CD8-positive, alpha-beta T cell (primary cell): ENCODE measurements at places on chromosomes 2 and 18. TPM values are rescaled to one million over a fixed set of nuclear protein-coding genes. Genes with fewer than 3 reads are reported as not detected.

DNA sequence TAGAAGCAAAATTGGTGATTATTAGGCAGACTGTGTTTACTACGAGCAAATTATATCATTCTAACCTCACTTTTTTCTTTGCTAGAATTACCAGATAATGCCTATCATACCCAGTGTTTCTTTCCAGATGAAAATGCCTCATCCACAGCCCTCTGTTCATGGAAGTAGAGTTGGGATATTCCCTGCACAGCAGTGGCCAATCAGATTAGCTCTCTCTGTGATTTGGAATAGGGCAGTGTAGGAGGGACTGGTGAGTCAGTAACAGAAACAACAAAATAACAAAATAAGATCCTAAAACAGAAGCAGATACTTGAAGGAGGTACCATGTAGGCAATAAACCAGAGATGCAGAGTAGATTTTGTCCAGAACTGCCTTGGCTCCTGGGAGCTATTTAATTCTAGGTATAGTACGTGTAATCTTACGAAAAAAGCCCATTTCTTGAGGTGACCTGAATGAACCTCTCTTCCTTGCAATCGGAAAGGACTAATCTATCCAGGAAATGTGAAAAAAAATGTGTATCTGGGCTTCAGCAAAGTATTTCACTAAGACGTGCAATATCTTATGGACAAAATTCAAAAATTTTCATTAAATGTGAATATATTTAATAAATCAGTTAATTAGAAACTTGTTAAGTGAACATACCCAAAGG, 18.4 kb upstream of the TMEM17 start:
- DNase-seq = no peak

The CNOT9 gene
- total RNA-seq = 79.3 TPM

- no peak for DNase-seq
These were observed 12.8 kb upstream of the MYO3B start for GRCh38 chr2:170165129-170165528.

DNA sequence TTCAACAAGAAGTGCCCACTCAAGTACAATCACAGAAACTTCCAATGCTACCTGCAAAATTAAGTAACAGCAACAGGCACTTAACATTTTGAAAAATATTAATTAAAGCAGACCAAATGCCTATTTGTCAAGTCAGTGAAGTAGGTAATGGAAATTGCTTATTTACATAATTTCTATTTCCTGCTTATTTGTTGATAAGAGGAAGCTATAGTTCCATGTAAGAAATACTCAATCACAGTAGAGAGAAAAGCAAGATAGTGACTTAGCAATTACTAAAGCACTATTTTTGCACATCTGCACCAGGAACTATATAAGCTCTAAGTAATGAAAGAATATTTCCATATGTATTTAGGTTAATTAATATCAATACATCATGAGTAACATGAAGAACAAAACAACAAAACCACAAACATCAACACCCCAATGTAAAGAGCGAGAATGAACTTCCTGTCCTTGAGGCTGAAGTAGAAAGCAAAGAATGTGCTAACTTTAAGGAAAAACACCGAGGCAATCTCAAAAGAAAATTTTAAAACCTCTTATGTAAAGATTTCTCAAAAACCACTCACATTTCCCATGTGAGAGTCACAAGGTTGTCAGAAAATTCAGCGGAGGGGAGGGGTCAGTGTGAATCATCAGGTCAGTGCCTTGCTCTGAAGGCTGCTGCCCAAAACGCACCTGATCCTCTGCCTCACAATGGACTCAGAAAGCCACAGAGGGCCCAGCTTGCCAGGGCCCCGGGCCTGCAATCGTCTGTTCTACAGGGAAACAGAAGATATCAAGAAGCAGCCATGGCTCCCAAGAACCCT, 12.5 kb downstream of the NPC1 start:
- DNase-seq = peak; percentile 30

DNA sequence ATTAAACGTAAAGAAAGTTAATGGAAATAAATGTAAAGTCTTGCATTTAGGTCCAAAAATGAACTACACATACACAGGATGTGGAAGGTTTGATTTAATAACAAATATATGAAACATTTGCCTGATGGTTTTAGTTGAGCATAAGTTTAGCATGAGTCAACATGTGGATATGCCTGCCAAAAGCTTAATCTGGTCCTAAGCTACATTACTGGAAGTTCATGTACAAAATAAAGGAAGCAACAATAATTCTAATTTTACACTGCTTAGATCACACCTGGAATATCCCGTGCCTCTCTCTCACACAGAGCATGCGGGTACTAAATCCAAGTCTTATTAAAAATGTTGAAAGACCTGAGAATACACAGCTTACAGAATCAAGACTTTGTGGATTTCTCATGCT, 276.5 kb upstream of the NRP2 start:
- DNase-seq = no peak
